ENCODE measurements at places on chromosomes 3 and 15. TPM values are rescaled to one million over a fixed set of nuclear protein-coding genes. Genes with fewer than 3 reads are reported as not detected.

DNA sequence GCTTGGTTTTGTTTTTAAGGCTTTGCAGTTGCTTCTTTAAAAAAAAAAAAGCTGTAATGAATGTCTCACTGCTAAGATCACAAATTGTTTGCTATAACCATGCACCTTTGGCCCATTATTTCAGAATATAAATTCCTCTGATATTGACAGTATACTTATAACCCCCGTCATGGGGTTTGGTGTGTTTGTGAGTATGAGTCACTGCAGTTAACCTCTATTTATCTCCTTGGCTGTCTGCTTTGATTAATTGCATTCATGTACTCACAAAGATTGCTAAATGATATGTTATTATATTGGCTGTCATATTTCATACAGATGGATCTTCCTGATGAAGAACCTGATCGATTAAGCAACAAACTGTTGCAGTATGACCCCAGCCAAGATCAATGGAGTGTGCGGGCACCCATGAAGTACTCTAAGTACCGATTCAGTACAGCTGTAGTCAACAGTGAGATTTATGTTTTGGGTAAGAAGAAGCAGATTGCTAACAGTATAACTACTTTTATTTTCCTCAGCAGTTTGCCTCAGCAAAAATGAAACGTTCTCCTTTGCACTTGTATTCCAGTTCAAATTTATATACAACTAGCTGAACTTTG lies 14.9 kb downstream of the KBTBD12 start:
- no peak for DNase-seq

EPHA3 gene
- total RNA-seq, result not detected

DNA sequence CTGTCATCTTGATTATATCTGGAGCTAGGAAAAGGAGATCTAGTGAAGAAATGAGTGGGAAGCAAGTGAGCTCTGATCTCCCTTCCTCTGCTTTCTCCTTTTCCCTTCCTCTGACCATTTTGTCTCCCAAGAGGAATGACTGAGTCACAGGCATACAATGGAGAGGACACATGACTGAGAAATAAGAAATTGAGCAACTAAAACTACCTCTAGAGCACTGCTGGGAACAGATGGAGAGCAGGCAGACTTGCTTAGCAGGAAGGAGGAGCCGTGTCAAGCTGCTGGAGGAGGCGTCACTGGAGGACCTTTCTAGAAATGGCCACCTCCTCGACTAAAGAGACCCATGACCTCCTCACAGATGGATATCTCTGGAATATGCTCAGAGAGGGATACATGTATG lies 66.9 kb upstream of the MYO5C start:
- DNase-seq, result peak; percentile 23

ABTB1 gene
- total RNA-seq, result 14.9 TPM

DNA sequence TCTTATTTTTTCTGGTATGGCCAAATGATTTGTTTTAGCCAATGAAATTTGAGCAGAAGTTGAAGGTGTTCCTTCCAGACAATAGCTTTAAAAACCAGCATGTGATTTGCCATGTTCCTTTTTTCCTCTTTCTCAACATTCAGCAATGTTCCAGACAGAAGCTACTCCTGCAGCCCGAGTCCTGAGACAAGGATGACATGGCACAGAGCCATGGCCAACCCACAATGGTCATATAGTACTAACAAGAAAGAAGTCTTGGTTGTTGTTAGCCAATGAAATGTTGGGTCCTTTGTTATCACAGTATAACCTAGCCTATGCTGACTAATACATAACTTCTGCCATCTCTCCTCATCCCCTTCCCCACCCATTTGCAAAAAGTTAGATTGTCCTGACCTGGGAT lies 211.1 kb upstream of the STT3B start:
- DNase-seq, result no peak

GRCh38 chr15:80007532-80007931 lies 36.5 kb upstream of the BCL2A1 start:
- no peak for DNase-seq

DNA sequence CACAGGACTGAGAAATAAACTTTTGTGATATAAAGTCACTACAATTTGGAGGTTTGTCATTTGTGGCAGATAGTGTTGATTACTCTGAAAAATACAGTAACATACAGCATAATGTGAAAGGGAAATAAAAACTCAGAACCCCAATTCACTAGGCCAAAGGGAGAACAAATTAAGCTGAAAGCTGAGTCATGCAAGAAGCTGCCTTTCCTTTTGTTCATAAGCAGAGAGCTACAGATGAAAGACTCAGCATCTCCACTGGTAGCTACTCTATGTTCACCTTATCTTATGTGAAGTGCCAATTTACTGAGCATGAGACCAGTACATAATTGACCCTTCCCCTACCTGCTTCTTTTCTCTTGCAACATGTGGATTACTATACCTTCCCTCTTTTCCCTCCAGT lies 19.3 kb upstream of the SLTM start:
- DNase-seq, result no peak

FAM3D gene
- total RNA-seq, result not detected

STIMATE gene
- 7.7 TPM for total RNA-seq

DNA sequence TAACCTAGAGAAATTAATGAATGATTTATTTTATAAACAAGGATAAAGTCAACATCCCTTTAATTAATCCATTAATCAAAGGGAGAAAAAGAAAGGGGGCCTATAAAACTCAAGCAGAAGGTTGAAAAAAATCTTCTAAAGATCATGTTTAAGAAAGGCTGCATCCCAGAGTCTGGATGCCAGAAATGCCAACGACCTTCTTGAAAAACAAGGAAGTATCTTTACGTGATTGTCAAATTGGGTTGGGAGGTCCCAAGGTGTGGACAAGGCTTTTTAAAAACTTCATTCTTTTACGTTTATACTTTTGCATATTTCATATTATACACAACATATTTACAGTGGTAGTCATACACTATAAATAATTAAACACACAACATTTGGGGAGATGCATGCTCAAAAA lies 1.6 kb downstream of the GOLGB1 start:
- no peak for DNase-seq
